ENCODE measurements at places on chromosomes 12 and 14.

DNA sequence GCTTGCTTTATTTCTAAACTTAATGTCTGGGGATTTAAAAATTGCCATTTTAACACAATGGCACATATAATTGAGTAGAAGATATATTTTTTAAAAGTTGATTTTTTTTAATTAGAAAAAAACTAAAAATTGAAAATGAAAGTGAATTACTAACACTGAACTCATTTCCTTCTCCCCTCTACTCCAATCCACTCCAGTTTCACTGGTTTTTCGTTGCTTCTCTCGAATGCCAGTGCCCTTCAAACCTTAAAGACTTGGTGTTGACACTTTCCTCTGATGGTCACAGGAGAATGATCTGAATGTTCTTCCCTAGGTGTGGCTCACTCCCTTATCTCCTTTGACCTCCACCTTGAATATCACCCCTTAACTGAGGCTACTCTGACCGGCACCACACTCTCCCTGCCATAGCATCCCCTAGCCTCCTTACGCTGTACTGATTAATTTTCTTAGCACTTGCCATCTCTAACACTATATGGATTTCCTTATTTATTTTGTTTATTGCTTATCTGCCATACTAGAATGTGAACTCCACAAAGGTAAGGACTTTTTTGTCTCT, 107.1 kb downstream of the LIN7A start:
- H3K4me1 ChIP-seq, result no peaks in the 10 kb centered on the region
- H3K36me3 ChIP-seq, result no peaks in the 10 kb centered on the region
- H3K4me3 ChIP-seq, result no peak overlapping the region
- DNase-seq, result no peak
- H3K27me3 ChIP-seq, result no peaks in the 10 kb centered on the region

DNA sequence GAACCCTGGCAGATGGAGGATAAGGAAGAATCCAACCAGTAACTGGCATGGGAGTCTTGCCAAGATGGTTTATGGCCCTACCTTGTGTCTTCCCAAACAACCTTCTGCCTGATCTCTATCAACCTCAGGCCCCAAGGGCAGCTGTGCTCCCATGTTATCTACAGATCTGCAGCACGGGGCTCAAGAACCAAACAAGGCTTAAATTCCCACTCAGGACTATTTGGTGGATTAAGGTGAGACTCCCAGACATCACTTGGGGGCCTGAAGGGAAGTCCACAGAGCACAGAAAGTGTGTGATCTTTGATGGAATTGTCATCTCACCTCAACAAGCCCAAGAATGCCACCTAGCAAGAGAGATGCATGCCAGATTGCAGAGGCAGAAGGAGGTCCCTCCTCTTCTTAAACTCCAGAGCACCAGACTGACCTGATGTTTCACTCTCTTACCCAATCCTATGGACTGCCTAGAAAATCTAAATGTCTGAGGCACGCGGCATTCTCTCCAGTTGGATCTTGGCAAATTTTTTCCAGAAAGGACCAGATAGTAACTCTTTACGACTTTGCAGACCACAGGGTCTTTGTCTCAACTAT, 759.5 kb upstream of the TBX3 start:
- no peak for DNase-seq
- H3K27ac ChIP-seq, result no peak overlapping the region
- H3K27me3 ChIP-seq, result no peaks in the 10 kb centered on the region
- H3K4me1 ChIP-seq, result no peaks in the 10 kb centered on the region
- H3K36me3 ChIP-seq, result no peaks in the 10 kb centered on the region
- no peak overlapping the region for H3K4me3 ChIP-seq

GRCh38 chr14:37056473-37056872, 115.9 kb downstream of the SLC25A21 start:
- H3K4me3 ChIP-seq, result no peak overlapping the region
- H3K36me3 ChIP-seq, result no peaks in the 10 kb centered on the region
- no peaks in the 10 kb centered on the region for H3K27me3 ChIP-seq
- H3K27ac ChIP-seq, result no peak overlapping the region

DNA sequence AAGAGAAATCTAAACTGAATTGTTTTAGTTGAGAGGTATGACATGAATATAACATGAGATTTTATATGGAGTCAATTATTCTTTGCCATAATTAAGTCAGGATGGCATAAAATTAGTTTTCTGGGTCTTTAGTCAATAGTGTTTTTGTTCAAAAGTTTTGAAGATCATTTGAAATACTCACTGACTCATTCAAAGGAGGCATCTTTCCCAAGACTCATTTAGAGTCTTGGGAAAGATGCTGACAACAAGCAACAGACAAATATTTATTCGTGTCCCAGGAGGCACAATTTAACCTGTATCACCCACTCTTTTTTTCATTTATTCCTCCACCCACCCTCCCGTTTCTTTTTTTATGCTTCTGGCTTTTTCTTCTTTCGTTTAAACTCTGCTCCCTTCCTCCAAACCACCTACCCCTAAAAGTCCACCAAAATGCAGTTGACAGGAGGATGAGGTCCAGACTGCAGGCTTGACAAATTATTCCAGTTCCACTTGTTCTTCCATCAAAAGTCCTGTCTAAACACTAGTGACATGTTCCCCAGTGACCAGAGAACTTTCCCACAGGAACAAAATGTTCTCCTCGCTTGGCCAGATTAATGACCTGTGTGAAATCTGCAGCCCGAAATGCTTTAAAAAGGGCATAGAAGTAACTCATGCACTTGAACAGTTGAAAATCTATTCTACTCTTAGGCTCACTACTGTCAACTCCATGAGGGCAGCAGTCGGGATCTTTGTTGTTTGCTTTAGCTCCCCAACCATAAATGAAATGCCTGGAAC, 43.3 kb upstream of the CSRP2 start:
- H3K4me1 ChIP-seq, result peaks cover 7% of the 10 kb centered on the region
- no peaks in the 10 kb centered on the region for H3K36me3 ChIP-seq
- no peak overlapping the region for H3K4me3 ChIP-seq
- no peak overlapping the region for H3K27ac ChIP-seq

GRCh38 chr14:61153914-61154545, 127.1 kb downstream of the TMEM30B start:
- peaks cover 12% of the 10 kb centered on the region for H3K27me3 ChIP-seq
- no peak overlapping the region for H3K27ac ChIP-seq
- no peak for DNase-seq
- H3K4me1 ChIP-seq, result no peaks in the 10 kb centered on the region

GRCh38 chr12:101356794-101357193, 50.8 kb downstream of the ARL1 start:
- H3K27me3 ChIP-seq, result no peaks in the 10 kb centered on the region
- H3K36me3 ChIP-seq, result peaks cover 92% of the 10 kb centered on the region
- no peak overlapping the region for H3K27ac ChIP-seq

DNA sequence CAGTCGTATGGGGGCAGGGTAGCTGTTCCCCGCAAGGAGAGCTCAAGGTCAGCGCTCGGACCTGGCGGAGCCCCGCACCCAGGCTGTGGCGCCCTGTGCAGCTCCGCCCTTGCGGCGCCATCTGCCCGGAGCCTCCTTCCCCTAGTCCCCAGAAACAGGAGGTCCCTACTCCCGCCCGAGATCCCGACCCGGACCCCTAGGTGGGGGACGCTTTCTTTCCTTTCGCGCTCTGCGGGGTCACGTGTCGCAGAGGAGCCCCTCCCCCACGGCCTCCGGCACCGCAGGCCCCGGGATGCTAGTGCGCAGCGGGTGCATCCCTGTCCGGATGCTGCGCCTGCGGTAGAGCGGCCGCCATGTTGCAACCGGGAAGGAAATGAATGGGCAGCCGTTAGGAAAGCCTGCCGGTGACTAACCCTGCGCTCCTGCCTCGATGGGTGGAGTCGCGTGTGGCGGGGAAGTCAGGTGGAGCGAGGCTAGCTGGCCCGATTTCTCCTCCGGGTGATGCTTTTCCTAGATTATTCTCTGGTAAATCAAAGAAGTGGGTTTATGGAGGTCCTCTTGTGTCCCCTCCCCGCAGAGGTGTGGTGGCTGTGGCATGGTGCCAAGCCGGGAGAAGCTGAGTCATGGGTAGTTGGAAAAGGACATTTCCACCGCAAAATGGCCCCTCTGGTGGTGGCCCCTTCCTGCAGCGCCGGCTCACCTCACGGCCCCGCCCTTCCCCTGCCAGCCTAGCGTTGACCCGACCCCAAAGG, 804 bp downstream of the GAPDH start:
- H3K27me3 ChIP-seq, result no peaks in the 10 kb centered on the region
- peaks cover 55% of the 10 kb centered on the region for H3K4me1 ChIP-seq

DNA sequence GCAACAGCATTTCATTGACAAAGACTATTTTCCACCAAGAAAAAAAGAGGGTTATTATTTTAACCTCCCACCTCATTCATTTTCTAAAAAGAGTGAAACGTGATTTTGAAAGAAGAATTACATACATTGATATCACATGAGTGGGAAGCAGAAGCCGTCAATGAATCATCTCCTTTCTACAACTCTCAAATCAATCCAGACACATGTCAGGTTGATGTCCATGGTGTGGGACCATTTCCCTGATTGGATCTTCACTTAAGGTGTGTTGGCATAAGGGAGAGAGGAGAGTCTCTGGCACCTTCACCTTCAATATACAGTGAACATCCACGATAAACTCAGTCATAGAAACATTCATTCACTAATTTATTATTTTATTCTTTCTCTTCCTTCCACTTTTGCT, 1095.1 kb downstream of the BCL11B start:
- peaks cover 95% of the 10 kb centered on the region for H3K4me1 ChIP-seq
- no peaks in the 10 kb centered on the region for H3K27me3 ChIP-seq
- peak overlapping the region; percentile 97 for H3K27ac ChIP-seq
- DNase-seq, result no peak
- peak overlapping the region; percentile 53 for H3K4me3 ChIP-seq
- H3K36me3 ChIP-seq, result no peaks in the 10 kb centered on the region

- peaks cover 9% of the 10 kb centered on the region for H3K27me3 ChIP-seq
- no peaks in the 10 kb centered on the region for H3K36me3 ChIP-seq
- H3K4me3 ChIP-seq, result no peak overlapping the region
- DNase-seq, result no peak
- H3K27ac ChIP-seq, result no peak overlapping the region
These were observed 43.5 kb downstream of the C14orf132 start for GRCh38 chr14:96082420-96083300.

- no peak overlapping the region for H3K4me3 ChIP-seq
- H3K27ac ChIP-seq, result no peak overlapping the region
- no peaks in the 10 kb centered on the region for H3K27me3 ChIP-seq
- H3K4me1 ChIP-seq, result no peaks in the 10 kb centered on the region
- no peak for DNase-seq
These were observed 25.1 kb downstream of the PRKAB1 start for GRCh38 chr12:119692997-119693396.

DNA sequence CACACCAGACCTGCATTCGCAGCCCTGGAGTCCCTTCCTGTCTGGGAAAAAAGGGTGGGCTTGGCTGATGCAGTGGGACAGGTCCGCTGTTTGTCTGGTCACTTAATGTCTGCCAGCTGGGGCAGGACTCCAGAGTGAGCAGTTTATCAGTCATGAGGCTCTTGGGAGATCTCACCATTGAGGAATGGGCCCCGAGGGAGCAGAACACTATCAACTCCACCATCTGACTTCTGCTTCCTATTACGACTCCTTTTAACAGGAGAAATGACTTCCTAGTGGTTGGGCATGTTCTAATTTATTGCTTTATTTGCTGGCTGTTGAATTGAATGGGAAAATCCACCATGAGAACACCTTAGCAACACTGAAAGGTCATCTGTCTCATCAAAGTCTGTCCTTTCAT, 182.5 kb upstream of the RASSF8 start:
- H3K4me3 ChIP-seq, result no peak overlapping the region
- H3K27ac ChIP-seq, result no peak overlapping the region

DNA sequence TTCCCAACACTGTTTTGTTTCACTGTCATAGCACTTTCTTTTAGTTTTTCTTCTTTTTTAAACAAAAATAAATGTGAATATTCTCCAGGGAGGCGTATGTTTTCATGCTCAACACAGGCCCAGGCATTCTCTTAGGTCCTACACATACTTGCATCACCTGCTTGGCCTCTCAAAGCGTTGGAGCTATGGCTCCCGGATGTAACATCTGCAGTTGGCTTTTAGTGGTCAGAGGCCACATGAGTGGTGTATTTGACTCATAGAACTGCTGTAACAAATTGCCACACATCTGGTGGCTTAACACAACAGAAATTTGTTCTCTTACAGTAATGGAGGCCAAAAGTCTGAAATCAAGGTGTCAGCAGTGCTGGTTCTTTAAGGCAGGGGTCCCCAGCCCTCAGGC, 44.6 kb upstream of the VRK1 start:
- no peaks in the 10 kb centered on the region for H3K4me1 ChIP-seq

- no peak overlapping the region for H3K27ac ChIP-seq
- peaks cover 10% of the 10 kb centered on the region for H3K27me3 ChIP-seq
- DNase-seq, result no peak
- H3K36me3 ChIP-seq, result no peaks in the 10 kb centered on the region
- peaks cover 4% of the 10 kb centered on the region for H3K4me1 ChIP-seq
- no peak overlapping the region for H3K4me3 ChIP-seq
These were observed 11.2 kb upstream of the LBHD2 start for GRCh38 chr14:103072595-103073366.

GRCh38 chr12:106831699-106832098, 57.2 kb downstream of the RIC8B start:
- peaks cover 6% of the 10 kb centered on the region for H3K4me1 ChIP-seq
- H3K27ac ChIP-seq, result no peak overlapping the region
- no peak overlapping the region for H3K4me3 ChIP-seq
- H3K27me3 ChIP-seq, result no peaks in the 10 kb centered on the region
- no peak for DNase-seq
- peaks cover 48% of the 10 kb centered on the region for H3K36me3 ChIP-seq

DNA sequence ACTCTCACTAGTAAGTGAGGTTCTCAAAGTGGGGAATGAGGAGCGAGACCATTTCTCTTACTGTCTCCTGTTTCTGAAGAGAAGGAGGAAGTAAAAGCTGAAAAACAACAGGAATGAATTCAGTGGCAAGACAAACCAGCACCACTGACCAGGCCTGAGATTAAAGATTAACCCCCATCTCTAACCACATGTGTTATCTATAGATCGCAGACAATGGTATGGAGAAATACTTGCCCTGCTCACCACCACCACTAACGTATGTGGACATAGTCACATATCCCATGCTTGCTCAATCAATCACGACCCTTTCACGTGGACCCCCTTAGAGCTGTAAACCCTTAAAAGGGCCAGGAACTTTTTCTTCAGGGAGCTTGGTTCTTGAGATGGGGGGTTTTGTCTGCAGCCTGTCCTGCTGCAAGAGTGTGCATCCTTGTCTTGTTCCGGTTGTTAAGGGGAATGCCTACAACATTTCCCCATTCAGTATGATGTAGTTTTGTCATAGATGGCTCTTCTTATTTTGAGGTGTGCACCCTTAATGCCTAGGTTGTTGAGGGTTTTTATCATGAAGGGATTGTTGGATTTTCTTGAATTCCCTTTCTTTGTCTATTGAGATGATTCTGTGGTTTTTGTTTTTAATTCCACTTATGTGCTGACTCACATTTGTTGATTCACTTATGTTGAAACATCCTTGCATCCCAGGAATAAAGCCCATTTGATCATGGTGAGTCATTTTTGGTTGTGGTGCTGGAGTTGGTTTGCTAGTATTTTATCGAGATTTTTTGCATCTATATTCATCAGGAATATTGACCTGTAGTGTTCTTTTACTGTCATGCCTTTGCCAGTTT, 698.8 kb upstream of the LMO3 start:
- H3K27me3 ChIP-seq, result no peaks in the 10 kb centered on the region
- DNase-seq, result no peak
- no peak overlapping the region for H3K4me3 ChIP-seq
- H3K27ac ChIP-seq, result no peak overlapping the region
- H3K36me3 ChIP-seq, result no peaks in the 10 kb centered on the region
- no peaks in the 10 kb centered on the region for H3K4me1 ChIP-seq

Data from naive thymus-derived CD8-positive, alpha-beta T cell (primary cell).